ENCODE measurements at places on chromosomes 7 and 10. TPM values are rescaled to one million over a fixed set of nuclear protein-coding genes. Genes with fewer than 3 reads are reported as not detected.
A peak's percentile ranks its signal among the peaks of the same experiment; 100 is the strongest.

- H3K27ac ChIP-seq: no peak overlapping the region
- no peaks in the 10 kb centered on the region for H3K36me3 ChIP-seq
- DNase-seq: no peak
- no peaks in the 10 kb centered on the region for H3K27me3 ChIP-seq
These were observed 203.5 kb upstream of the ZNF32 start for GRCh38 chr10:43852149-43852548.

DNA sequence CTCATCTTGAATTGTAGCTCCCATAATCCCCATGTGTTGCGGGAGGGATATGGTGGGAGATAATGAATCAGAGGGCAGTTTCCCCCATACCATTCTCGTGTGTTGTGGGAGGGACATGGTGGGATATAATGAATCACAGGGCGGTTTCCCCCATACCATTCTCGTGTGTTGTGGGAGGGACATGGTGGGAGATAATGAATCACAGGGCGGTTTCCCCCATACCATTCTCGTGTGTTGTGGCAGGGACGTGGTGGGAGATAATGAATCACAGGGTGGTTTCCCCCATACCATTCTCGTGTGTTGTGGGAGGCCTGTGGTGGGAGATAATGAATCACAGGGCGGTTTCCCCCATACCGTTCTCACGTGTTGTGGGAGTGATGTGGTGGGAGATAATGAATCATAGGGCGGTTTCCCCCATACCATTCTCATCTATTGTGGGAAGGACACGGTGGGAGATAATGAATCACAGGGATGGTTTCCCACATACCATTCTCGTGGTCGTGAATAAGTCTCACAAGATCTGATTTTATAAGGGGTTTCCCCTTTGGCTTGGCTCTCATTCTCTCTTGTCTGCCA is 271.0 kb downstream of the MAD1L1 start:
- no peaks in the 10 kb centered on the region for H3K4me1 ChIP-seq
- H3K27me3 ChIP-seq: no peaks in the 10 kb centered on the region
- DNase-seq: no peak
- H3K4me3 ChIP-seq: no peak overlapping the region
- peaks cover 18% of the 10 kb centered on the region for H3K36me3 ChIP-seq

DNA sequence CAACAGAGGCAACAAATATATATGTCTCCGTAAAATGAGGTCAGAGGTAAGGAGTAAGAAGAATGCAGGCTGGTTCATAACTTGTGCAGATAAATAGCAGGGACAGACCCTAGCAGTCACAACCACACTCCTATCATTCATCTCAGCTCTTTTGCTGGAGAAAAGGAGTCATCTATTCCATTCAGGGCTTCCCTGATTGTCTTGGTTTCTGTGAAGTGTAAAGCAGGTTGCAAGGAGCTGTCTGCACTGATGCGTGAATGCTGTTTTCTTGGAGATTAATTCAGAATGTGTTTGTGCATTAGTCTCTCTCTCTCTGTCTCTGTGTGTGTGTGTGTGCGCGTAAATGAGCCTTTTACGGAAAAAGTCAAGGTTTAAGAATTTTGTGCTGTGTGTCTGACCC is 643.3 kb upstream of the SORCS1 start:
- H3K27me3 ChIP-seq: no peaks in the 10 kb centered on the region
- no peaks in the 10 kb centered on the region for H3K36me3 ChIP-seq

DNA sequence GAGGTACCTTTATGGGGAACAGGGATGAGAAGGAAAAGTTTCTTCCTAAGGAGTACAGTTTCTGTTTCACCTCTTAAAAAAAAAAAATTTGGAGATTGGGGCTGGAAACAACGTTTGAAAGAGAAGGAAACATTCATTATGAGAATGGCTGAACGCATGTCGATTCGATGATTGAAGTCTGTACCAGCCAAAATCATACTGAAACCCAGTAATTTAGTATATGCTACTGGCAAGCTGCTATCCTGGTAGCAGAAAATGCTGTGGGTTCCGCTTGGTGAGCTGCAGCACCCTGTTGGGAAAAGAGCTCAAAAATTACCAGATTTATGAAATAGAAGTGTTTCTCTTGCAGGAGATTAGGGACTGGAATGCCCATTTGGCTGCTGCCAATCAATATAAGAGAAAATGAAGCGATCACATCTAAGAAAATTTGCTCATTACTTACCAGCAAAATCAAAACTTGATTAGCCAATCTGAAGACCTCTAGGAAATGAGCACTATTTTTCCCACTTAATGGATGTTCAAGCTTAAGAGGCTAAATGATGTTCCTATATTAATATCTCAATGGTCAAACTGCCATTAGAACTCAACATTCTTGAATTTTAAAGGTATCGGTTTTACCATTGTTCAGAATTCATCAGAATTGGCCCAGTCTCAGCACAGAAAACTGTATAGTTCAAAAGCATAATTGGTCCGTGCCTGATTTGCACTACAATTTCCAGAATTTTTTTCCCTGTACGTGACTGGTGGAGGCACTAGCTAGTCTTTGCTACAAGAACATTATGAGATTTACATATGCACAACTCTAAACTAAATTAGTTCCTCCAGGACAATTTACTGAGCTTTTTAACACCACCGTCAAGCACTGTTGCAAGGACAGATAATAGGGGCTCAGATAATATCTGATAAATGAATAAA is 1.2 kb upstream of the ITGB1 start:
- no peaks in the 10 kb centered on the region for H3K27me3 ChIP-seq
- H3K4me3 ChIP-seq: peak overlapping the region; percentile 95
- peaks cover 35% of the 10 kb centered on the region for H3K4me1 ChIP-seq
- H3K36me3 ChIP-seq: no peaks in the 10 kb centered on the region
- no peak for DNase-seq
- H3K27ac ChIP-seq: peak overlapping the region; percentile 74

Gene SEMA3C
- total RNA-seq: not detected

Gene MRLN
- not detected for total RNA-seq
